Amniotic stem cell (primary cell): ENCODE measurements at places on chromosomes 5 and 9.

DNA sequence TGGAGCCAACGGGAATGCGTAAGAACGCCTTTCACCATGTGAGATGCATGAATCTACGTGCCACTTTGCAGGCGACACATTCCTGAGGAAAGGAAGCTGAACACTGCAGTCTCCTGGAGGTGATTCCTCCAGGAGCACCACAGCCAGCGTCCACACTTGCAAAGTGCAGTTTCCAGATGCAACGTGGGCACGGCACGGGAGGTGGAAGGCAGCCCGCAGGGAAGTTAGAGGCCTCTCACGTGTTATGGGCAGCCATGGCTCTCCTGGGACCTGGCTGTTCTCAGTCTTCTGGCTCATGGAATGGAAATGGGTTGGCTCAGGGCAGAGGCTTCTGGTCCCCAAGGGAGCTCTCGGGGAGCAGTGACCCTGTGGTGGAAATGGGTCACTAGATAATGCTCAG is 381.0 kb upstream of the IRX4 start:
- DNase-seq: no peak

- DNase-seq: no peak
These were observed 27.7 kb upstream of the ZNF622 start for GRCh38 chr5:16493261-16493660.

DNA sequence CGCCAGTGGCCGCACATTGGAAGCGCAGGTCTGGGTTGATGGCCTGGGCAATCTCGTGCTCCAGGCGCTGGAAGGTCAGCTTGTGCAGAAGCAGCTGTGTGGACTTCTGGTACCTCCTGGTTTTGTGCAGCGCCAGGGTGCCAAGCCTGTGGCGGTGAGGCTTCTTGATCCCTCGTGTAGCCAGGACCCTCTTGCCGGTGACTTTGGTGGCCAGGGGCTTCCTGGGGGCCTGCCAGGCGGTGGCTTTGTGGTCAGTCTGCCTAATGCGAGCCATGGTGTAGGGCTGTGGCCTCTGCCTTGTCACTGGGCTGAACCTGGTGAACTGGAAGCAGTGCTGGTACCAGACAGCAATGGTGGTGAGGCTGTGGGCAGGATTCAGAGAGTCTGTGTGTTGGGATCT is 6.2 kb upstream of the TAF11L13 start:
- no peak for DNase-seq

DNA sequence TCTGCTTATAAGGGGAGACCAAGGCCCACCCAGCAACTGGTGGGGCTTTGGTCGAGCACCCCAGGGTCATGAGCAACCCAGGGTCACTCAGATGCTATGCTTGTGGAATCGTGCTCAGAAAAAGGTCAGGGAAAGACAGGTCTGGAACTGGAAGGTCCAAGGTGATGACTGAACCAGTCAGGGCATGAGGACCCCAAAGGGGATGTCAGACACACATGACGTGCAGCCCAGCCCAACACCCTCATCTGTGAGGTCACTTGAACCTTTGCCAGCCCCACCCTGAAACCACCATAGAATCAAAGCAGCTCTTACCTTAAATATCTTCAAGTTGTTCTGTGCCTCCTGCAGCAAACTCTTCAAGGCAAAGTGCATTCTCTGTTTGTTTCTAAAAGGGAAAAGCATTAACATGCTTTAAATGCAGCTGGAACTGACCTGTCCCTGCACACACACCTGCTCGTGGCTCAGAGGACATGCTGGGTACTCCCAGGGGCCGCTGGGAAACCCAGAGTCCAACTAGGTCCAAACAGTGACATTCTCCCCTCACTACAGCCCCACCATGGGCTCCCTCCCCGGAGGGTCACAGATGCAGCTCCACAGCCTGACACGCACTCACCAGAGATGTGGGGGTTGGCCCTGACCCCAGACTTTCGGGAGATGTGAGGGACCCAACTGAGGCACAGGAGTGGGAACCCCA is 29.4 kb downstream of the IPPK start:
- DNase-seq: no peak

DNA sequence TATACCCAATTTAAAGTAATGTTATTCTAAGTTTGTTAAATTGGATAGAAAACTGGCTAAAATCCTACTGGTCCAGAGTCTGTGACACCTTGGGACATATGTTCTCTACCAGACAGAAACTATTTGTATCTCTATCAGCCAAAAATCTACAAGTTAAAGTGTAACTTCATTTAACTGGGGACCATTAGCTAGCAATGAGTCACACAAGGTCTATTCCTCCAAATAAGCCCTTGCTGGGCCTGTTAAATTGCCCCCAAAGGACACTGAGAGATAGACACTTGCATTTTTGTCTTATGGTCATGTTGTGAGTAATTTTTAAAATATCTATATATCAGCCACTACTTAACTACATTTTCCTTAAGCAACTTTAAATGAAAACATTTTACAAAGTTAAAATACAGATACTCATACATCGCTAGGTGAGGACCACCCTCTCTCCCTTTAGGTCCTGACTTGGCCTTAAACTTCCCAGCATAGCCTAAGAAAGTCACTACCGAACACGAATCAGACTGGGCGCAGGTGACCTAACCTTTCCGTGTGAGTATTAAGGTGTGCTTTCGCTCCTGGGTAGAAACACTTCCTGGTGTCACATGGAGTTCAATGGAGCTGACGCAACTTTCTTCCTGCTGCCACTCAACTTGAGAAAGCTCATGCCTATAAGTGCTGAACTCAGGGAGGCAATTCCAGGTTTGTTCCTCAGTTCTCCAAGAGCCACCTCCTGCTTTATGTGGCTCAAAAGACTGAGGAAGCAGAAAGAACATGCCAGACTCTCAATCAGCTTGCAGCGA is 249.1 kb downstream of the DIRAS2 start:
- no peak for DNase-seq

- peak; percentile 56 for DNase-seq
These were observed 444.7 kb downstream of the HINT1 start for GRCh38 chr5:130720355-130720754.

GRCh38 chr5:141608557-141608956 is 10.2 kb downstream of the DIAPH1 start:
- DNase-seq: no peak

- no peak for DNase-seq
These were observed 49.2 kb upstream of the SPDL1 start for GRCh38 chr5:169534311-169534880.

DNA sequence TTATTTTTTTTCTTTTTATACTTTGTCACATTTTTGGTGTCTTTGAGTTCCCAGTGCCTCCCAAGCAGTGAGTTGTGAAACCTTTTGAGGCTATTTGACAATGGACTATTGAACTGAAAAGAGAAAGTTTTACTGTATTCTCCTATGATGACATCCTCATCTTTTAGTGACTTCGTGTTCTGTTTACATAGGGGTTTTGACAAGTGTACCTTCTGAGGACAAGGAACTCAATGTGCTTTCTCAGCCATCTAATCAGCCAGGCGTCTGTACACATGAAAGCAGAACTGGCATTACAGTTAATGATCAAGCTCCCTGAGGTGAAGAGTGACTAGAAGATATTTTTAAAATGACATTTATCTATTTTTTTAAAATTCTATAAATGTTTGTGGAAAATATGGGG is 175.5 kb downstream of the ANXA1 start:
- DNase-seq: no peak

DNA sequence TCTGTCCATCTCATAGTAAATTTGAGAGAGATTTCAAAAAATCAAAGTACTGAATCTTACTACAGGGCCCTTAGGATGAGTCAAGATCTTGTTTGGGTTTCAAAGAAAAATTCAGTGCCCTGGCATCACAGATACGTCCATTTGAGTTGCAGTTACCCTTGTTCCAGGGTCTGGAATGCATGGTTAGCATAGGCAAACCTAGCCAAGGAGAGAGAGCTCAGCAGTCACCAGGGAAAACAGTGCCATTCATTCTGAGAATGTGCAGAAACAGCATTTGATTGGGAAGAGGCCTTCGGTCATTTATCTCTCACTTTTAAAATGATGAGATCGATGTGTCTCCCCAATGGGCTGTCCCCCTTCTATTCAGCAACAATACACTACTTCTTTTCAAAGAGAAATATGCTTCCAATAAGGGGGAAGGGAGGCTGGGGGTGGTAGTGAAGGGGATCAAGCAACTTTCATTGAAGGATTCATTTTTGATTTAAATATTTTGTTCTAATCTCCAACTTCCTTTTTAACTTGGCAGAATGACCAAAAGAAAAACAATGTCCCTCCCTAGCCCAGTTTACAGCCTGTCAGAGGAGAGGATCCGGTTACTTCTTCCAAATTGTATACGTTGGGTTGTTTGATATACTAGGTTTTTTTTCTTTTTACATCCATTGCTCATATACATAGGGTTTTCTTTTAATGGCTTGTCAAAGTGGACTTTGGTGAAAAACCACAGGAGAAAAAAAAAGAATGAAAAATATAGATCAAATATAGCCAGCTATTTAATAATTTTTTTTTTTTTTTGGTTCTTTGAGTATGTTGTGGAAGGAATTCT is 491.1 kb downstream of the CCDC171 start:
- DNase-seq: no peak

- no peak for DNase-seq
These were observed 83.9 kb upstream of the CYLC2 start for GRCh38 chr9:102911185-102911584.

GRCh38 chr9:124128568-124129166 is 117.1 kb downstream of the LHX2 start:
- DNase-seq: no peak

GRCh38 chr5:150278916-150279315 is 10.7 kb downstream of the CAMK2A start:
- DNase-seq: no peak

- no peak for DNase-seq
These were observed 30.5 kb upstream of the HAPLN1 start for GRCh38 chr5:83751201-83751600.

GRCh38 chr5:123208668-123209501 is 119.8 kb downstream of the PRDM6 start:
- no peak for DNase-seq

DNA sequence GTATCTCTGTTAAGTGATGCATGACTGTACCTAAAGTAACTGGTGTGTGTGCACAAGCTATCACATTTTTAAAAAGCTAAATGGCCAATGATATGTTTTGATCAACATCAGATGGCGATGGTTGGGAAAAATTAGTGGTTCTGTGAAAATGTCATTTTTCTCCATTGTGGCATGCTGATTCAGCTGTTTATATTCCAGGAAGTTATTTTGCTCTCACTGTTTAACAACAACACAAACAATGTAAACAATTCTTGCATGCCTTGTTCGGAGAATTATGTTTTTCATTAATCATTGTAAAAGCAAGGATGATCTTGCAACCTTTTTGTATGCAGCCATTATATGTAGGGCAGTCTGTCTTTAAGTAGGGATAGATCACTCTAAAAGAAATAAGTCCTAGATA is 106.1 kb upstream of the LHFPL2 start:
- no peak for DNase-seq

DNA sequence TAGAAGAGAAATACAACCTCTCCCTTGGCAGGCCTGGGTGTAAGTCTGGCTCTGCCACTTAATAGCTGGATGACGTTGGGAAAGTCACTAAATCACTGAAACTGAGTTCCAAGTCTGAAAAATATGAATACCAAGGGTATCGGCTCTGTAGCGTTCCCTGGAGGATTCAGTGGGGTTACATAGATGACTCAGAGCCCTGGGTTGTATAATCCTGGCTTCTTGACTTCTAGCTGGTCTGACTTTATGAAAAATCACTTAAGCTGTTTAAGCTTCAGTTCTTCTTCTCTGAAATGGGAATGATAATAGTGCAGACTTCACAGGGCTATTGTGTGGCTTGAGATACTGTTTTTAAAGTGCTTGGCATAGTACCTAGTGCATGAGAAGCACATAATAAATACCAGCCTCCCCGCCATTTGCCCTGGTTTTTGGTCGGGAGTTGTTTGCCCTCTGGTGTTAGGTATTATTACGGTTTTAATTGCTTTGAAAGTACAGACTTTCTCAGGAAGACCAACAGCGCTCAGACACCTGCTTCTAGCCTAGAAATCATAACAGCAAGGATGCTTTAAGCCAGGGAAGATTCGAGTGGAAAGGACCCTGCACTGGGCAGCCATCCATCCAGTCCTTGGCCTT is 43.0 kb downstream of the CYFIP2 start:
- DNase-seq: no peak

DNA sequence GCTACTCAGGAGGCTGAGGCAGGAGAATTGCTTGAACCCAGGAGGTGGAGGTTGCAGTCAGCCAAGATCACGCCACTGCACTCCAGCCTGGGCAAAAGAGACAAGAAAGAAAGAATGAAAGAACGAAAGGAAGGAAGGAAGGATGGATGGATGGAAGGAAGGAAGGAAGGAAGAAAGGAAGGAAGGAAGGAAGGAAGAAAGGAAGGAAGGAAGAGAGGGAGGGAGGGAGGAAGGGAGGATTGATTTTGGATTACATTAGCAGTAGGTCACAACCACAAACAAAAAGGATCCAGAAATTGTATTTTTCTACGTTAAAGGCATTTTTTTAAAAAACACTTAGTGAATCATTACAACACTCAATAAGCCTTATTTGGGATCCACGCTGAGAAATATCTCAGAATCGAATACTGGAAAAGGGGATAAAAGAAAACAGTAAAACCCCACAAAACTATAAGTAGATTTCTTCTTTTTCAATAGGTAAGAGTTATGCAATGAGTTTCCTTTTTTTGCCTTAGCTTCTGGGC is 136.9 kb upstream of the FREM1 start:
- no peak for DNase-seq

DNA sequence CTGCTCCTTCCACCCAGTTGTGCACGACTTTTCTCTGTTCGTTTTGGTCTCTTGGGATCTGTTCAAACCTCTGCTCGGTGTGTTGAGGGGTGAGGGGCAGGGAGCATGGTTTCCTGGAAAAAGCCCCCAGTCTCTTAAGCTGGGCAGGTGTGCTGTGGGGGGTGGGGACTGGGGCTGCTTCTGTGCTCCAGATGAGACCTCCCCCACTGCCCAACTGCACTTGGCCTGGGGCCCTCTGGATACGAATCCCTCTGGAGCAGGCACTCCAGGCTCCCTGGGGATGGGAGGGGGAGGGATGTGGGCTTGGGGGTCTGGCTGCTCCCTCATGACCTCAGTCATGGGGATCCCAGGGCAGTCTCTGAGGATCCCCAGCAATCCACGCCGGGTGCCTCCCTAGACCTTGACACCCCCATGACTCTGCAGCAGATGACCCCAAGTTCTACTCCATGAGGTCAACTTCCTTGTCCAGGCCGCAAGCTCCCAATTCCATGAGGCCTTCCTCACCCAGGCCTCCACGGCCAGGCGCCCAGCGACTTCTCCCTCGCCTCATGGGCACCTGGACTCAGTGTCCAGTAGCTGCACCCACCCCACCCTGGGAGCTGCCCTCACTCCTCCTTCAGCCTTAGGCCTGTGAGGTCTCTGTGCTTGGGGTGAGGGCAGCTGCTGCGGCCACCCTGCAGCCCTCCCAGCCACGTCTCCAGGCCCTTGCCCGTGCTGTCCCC is 5.9 kb upstream of the AHRR start:
- no peak for DNase-seq
